ENCODE measurements at places on chromosomes 2 and 18. TPM values are rescaled to one million over a fixed set of nuclear protein-coding genes. Genes with fewer than 3 reads are reported as not detected.

CCL20 gene
- not detected for total RNA-seq

ST8SIA5 gene
- not detected for total RNA-seq

HOXD13 gene
- total RNA-seq = not detected

DNA sequence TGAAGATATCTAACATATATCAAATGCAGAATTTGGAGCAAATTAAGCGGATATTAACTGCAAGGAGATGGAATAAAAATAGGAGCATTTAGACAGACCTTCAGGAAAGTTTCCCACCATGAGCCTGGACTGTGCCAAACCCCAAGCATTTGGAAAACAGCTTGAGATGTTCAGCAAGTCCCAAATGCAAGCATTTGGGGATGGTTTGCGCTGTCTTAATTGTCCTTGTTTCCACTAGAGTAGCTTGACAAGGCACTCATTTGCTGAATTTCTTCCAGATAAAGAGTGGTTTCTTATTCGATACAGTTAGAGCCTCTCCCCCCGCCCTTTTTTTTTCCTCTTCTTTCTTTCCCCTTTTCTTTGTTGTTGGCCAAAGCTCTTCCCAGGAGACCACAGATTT, 77.1 kb upstream of the CDC42EP3 start:
- no peak for DNase-seq

DNA sequence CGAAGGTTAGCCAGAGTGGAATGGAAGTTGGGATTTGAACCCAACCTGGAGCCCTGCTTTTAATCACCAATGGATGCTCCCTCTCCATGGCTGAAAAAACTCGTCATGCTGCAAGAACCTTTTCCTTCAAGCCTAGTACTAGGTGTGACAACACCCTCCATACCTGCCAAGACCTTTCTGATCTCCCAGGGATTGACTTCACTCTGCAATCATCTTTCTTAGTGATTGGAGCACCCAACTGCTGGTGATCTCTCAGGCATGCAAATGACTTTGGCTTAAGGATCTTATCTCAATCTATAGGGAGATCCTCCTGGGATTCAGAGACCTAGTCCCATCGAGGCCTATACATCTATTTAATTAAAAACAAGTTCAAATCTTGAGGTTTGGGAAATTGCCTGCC, 23.5 kb upstream of the ITGB6 start:
- no peak for DNase-seq

DNA sequence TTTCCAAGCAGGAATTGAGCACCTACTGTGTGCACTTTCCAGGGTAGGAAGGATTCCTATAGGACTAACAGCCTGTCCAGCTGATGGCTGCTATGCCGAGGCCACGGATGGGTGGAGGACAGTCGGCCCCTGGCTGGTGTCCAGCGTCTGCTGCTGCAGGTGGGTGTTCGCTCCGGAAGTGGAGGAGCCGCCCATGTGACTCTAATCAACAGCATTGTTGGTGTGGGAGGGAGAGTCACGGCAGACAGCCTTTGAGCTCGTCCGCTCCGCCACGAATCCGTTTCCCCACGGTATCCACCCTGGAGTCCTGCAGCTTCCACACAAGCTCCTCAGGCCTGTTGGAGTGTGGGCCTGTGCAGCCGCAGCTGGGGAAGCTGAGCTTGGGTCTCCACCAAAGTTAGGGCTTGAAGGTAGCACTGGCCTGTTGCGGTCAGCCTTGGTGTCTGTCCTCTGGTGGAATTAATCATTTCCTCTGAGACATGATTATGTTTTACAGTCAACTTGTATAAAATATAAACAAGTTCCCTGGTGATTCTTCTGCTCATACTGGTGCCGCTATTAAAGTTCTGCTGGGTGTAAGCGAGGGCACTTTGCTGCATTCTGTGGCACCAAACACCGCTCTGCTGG, 185.9 kb upstream of the TPO start:
- no peak for DNase-seq

- DNase-seq = peak; percentile 3
Observed at GRCh38 chr2:219836647-219837177, 209.3 kb downstream of the SLC4A3 start.

GRCh38 chr2:181275643-181276070, 181.5 kb upstream of the ITGA4 start:
- DNase-seq = no peak

DNA sequence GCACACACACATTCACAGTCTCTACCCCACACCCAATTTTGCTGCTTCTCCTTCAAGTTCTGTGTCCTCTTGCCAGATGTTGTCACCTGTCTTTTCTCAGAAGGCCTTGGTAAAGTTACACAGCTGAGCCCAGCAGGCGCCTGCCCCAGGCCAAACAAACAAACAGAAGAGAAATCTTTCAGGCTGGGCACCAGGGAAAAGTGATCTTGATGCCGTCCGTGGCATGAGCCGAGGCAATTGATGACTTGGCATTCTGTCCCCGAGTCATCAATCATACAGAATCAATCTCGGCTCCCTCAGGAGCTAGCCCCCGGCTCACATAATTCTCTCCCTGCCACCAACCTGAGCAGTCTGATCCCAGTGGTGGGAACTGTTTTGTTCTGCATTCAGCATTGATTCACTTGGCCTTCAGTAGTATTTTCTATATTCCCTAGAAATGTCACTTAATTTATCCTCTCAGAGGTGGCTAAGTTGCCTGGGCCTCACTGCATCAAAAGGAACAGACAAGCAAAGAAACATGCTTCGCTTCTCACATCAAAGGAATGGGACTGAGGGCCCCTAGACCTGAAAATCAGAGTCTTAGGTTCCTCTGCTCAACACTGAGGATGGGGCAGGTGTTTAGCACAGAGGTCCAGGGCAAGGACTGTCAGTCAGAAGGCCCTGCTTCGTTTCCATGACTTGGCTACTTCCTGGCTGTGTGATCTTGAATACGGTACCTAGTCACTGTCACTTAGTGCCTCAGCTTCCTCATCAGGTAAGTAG, 278.8 kb upstream of the CELF4 start:
- no peak for DNase-seq

DNA sequence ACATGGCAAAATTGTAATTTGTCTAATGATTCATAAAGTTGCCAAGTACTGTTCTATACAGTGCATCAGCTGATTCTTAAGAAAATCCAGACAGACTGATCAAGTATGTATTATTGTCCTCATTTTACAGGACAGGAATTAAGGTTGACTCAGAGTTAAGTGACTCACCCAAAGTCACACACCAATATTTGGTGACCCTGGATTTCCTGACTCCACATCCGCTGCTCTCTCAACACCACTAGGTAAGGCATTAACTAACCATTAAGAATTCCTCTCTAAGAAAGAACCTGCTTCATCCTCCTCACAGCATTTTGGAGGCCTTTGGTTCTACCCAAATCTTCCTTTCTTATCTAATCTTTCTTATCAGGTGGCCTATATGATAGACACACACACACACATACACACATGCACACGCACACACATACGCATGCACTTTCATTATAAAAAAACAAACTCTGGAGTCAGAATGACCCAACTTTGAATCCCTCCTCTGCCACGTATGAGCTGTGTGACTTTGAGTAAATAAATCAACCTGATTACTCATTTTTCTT, 150.8 kb downstream of the ANKRD44 start:
- DNase-seq = peak; percentile 81

DNA sequence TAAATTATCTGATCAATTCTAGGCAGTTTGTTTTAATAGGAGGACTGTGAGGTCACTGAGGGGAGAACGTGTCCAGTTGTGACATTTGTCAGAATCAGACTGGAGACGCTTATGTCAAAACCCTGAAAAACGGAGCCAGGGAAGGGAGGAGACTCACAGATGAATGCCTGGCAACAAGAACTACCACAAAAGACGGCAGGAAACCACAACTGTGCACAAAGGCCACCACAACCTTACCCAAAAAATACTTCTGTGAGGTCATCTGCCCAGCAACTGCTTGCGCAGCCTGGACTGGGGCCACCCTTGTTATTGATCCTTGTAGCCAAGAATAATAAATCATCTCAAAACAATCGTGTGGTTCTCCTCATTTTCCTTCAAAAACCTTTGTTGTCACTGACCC, 173.0 kb upstream of the ALKAL2 start:
- no peak for DNase-seq

GRCh38 chr18:63206433-63207142, 113.0 kb downstream of the BCL2 start:
- no peak for DNase-seq

DNA sequence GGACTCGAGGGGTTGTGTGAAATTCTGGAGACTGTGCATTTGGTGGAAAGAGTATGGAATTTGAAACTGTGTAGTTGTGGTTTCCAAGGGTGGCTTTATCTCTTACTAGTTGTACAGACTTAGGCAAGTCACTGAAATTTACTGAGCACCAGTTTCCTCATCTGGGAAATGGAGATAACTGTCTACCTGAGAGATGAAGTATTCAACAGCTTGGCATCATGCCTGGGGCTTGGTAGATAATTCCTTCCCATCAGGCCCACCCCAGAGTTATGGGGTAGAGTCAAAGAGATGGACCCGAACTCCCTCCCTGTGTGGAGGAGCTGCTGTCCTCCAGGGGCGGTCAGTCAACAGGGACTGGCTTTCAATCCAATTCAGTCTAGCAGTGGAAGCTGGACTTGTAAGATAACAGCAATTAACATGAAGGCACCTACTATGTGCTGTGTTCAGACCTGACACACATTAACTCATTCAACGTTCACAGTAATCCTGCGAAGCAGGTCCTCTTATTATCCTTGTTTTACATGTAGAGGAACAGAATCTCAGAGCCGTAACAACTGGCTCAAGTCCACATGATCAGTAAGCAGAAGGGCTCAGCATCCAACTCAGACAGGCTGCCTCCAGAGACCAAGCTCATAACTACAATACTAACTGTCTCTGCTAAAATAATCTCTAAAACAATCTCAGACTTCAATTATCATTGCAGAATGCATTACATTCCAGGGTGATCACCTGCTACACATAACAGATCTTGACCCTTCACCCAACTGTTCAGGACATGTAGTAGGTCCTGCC, 432.1 kb downstream of the LPIN1 start:
- DNase-seq = no peak

DNA sequence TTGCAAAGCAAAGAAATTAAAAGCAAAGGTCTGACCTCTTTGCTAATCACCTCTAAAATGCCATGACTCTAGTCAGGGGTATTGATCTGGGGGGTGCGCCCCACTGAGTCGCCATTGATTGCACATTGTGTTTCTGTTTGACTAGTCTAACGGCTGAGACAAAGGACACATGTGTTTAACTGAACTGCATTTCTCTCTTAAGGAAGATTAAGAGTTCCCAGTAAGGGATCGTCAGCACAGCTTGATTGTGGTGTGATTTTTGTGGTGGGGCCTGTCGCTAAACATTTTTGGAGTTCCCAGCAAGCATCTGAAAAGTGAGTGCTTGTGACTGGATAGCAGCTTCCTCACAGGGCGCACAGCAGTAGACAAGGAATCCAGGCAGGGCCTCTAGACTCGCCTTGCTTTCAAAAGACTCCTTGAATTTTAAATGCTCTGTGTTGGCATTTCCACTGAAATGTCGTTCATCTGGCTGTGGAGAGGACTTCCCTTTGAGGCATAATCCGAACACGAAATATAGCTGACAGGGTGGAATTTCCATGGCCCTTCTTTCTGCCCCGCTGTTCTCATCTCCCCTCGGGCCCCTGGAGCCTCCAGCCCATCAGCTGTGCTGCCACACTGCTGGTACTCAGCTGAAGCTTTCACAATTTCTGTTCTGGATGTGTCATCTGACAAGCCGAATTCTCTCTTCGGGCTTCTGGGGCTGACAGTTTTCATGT, 126.3 kb downstream of the FAM168B start:
- DNase-seq = no peak

DNA sequence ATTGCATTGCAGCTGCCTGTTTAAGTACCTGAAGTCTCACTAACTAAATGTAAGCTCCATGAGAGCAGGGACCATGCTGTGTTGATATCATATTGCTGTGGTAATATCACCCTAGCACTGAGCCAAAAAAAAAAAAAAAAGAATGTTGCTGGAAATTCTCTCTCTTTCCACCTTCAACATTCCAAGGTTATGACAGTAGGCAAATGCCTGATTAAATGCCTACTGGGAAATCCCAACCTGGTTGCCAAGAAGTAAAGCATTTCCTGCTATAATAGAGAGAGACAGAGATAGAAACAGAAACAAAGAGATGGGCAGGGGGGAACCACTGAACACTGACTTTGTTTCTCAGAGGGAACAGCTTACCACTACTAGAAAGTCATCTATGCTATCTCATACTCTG, 1604.2 kb downstream of the LRP1B start:
- DNase-seq = no peak

GRCh38 chr18:2466978-2467377, 104.3 kb downstream of the METTL4 start:
- DNase-seq = no peak

DNA sequence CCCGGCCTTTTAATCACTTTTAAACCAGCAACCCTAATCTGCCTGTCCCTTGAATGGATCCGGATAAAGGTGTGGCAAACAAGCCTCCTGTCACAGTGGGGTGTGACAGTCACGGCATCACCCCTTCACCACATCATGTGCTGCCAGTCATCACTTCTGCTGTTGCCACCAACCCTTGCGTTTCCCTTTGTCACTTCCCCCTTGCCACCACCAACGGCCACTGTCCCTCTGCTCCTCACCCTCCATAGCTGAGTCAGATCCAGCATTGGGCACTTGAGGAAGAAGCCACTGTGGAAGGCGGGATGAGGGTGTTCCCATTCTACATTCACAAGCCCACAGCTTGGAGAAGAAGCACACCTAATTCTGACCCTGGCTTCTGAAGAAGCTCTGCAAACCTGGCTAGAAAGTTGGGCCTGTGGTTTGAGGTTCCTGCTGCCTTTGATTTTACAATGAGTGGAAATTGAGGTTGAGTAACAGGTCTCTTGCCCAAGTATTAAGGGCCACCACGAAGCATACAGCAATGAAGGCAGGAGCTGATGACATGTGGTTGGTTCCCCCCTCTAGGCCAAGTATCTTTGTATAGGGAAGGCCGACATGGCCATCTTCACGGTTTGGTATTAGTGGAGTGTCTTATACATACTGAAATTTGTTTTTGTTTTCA, 22.9 kb upstream of the DARS1 start:
- DNase-seq = no peak

- DNase-seq = no peak
Observed at GRCh38 chr2:63438181-63438580, 150.1 kb downstream of the WDPCP start.

Measured in PC-9 (cell line).